ENCODE measurements at places on chromosomes 13 and 19. TPM values are rescaled to one million over a fixed set of nuclear protein-coding genes. Genes with fewer than 3 reads are reported as not detected.

- no peak for DNase-seq
Observed at GRCh38 chr13:23440821-23441618, 7.5 kb upstream of the SACS start.

DNA sequence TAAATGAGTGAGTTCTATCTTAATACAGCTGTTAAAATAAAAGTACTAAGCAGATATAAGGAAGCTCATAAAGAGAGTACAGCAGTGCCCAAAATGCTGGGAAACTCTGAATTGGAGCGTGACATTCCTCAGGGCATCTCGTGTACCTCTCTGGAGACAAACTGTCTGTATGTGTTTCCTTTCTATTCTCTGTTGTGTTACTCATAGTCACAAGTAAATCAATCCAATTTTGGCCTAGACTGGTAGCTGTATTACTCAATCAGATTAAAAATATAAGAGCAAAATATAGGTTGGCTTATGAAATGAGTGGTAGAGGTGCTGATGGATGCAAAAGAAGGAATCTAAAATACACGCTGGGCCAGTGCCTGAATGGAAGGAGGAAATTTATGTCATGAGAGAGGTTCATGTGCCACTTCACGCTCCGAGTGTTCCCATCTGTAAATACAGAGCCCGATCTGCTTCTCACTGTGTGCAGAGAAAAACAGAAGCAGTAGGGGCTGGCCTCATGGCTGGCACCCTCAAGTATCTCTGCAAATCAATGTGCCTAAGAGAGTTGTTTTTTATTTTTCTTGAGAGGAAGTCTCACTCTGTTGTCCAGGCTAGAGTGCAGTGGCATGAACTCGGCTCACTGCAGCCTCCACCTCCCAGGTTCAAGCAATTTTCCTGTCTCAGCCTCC, 58.7 kb upstream of the RGCC start:
- no peak for DNase-seq

DNA sequence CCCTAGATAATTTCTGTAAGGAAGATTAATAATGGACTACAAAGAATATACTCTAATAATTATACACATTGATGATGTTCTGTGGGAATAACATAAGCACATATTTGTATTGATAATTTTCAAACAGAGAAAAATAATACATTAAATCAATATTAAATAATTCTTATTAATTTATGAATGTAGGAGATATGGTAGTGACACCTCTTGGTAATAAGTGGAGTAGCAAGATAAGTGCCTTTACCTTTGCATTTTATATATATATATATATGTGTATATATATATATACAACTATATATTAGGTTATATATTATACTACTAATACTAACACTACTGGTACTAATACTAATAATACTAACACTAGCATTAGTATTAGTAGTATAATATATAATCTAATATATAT, 905.8 kb downstream of the SLITRK1 start:
- no peak for DNase-seq

The SLC25A41 gene
- 0.05 TPM for polyA plus RNA-seq

GRCh38 chr19:52943134-52943883, 19.4 kb downstream of the ZNF816 start:
- DNase-seq = no peak

DNA sequence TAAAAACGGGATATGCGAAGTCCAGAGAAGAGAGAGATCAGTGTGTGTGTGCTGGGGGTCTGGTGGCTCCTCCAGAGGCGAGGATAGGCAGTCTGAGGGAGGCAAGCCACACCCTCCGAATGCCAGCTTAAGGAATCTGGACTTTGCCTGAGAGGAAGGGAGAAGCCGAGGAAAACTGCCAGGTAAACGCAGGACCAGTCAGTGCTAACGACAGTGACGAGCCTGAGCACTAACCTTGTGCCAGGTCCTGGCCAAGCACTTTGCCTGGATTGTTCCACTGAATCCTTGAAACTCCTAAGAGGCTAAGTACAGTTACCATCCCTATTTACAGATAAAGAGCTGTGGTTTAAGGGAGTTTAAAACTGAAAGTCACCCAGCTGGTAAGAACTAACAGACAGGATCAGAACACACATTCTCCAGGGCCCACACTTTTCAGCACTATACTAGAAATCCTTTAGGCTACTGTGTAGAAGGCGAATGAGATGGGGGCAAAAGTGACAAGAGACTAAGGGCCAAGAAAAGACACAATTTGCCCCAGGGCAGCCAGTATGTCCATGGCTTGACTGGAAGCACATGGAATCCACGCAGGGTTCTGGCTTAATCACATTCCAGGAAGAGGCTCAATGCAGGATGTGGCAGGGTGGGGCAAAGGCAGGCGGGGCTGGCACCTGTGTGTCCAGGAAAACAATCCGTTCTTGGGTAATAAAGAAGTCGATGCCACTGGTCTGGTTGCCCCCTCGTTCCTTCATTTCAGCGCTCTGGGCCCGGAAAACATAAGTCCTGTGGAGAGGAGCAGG, 15.1 kb downstream of the SMG9 start:
- no peak for DNase-seq

DNA sequence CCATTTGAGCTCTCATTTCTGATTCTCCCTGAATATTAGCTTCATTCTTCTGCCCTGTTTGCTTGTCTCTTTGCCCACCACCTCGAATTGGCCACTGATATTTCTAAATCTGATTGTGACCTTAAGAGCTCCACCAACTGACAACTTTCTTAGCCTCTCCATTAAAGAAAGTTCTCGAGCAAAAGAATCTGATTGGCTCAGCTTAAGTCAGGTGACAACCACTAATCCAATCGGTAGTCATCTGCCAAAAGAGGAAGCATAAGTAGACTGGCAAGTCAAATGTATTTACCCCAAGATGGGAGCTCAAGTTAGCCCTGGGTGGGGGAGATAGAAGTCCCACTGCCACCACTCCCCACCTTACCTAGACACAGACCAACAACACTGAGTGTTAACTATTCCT, 41.5 kb downstream of the NOTCH3 start:
- DNase-seq = no peak

DNA sequence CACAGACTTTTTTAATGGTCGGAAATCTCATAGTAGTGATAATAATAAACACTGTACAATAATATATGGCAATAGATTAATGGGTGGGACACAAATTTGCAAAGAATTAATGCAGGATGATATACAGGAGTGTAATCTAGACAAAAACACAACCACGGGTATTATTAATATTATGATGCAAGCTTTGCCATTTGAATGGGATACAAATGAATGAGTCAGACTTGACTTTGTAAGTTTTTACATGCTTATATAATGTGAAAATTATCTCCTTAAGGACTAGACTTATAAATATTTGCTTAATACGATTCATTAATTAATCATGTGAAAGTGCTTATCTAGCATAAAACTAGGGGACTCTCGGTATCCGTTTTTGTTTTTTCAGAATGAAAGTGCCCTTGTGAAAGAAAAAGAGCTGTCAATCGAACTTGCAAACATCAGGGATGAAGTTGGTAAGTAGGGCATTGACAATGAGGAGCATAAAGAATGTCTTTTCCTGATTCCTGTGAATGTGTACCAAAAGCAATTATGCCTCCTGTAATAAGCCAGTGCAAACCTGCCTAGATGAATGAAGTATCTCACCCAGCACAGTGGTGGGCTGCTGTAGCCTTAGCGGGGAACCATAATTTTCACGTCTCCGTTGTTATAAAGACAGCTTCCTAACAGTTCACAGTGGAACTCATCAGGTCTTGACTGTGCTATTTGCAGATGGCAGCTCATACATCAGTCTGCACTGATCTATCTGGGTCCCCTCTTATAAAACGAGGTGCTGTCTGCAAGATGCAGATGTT, 155.7 kb downstream of the SLC7A1 start:
- no peak for DNase-seq

DNA sequence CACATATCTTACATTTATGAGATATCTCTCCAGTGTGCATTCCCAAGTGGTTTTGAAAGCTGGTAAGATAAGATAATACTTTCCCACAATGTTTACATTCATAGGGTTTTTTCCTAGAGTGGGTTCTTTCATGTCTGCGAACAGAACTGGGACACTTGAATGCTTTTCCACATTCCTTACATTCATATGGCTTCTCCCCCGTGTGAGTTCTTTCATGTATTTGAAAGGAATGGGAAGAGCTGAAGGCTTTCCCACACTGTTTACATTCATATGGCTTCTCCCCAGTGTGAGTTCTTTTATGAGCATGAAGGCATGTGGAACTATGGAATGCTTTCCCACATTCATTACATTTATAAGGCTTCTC, 19.7 kb downstream of the ZNF433 start:
- DNase-seq = no peak

The SHISA2 gene
- 0.04 TPM for polyA plus RNA-seq

DNA sequence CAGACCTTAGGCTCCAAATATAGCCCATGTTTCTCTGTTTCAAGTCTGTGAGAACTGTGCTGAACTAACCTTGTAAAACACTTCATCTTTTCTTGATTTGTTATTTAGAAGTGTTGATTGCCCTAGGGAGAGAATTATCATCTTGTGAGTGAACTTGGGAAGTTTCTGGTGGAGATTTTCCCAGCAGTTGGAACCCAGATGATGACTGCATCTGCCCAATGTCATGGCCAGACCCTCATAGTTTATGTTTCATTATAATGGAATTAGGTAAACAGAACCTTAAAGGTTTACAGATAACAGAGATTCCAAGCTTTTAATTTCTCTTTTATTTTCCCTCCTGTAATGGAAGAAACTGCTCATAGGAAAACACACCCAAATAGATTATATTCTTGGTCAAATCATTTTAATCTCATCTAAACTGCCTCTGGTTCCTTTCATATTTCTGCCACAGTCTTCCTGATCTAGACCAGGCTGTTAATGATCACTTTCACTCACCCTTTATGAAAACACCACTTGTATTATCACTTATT, 569.1 kb downstream of the KCTD12 start:
- no peak for DNase-seq

The GPR18 gene
- polyA plus RNA-seq = not detected

- peak; percentile 44 for DNase-seq
Observed at GRCh38 chr13:94233401-94233800, 246.1 kb downstream of the DCT start.

DNA sequence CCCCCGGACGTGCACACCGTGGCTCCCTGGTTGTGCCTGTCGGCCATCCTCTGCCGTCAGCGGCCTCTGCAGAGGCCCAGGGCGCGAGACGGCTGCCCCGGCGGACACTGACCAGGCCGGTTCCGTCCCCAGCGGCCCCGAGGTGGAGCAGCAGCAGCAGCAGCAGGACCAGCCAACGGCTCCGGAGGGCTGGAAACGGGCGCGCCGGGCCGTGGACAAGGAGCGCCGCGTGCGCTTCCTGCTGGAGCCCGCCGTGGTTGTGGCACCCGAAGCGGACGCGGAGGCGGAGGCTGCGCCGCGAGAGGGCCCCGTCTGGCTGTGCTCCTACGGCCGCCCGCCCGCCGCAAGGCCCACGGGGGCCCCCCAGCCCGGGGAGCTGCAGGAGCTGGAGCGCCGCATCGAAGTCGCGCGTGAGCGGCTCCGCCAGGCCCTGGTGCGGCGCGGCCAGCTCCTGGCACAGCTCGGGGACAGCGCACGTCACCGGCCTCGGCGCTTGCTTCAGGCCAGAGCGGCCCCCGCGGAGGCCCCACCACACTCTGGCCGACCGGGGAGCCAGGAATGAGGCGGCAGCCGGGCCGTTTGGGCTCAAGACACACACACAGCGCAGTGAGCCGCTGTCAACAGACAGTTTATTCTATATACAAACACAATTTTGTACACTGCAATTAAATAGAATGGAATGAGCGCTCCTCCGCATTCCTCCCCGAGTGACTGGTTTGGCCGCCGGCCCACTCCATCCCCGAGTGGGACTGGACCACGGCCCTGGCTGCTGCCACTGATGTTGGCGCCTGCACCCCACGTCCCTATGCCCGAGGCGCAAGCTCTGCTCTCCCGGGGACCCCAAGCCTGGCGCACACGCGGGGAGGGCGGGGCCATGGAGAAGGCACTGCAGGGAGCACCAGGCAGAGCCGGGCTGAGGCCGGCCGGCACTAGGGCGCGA, 9.1 kb downstream of the GRIN3B start:
- DNase-seq = peak; percentile 9

DNA sequence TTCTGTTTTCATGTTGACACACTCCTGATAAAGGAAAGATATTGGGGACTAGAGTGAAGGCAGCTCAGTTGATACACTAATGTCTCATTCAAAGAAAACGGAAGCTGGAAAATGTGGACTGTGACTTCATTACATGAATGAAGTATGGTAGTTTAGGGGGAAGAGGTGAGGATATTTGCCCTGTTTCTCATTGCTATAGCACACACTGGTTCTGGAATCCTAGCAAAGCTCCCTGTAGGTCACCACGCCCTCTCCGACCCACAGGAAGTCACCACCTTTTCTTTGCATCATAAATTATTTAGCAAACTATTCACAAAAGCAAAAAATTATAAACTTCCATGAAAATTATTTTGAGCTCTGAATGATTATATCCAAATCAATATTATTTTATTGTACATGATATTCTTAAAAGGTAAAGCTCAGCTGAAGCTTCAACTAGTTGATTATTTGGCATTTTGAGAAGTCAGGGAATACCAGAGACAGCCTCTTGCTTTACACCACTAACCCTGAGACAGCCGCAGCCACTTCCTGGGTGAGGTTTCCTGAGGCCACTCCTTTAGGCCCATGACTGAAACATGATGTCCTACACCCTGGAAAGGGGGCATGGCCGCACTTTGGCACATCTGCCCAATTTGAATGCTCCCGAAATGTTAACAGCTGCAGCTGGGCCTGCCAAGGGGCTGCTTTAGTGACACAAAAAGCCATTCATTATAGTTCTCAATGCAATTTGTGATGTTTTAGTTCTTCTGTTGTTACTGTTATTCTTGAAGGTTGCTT, 50.0 kb upstream of the WDFY2 start:
- no peak for DNase-seq

DNA sequence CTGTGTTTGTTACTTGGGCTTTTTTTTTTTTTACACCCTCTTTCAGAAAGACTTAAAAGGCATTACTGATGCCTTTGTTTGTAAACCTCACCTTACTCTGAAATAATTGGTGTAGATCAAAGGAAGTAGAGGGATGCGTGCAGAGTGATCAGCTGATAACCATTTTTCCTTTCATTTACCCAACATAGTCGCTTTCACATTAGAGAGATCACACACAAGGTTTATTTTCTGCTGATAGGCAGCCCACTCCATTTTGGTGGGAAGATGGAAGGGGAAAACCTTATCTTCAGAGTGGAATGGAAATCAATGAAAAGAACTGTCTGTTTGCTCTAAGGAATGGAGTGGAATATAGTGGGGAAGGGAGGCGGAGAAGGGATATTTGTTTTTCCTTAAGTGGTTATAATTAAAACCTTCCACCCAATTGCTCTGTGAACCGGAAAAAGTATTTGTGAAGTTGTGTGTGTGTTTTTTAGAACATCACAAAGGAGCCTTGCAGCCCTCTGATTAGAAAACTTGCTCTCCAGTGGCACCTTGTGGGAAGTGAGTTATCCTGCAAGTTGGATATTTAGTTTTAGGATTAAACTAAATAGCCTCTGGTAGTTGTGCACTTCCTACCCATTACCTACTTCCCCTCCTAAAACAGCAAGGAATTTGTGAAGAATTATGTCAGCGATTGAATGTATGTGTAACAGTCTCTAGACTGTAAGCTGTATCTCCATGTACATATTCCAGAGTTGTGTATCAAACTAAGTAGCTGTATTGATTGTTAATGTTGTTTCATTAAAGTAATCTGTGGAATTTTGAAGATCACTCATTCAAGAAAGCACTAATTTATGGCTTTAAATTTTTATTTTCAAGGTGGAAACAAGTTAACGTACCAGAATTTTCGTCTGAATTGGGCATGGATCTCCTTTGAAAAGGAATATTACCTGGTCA, 76.8 kb downstream of the FREM2 start:
- no peak for DNase-seq

Measured in BJ (cell line).